ENCODE measurements at places on chromosomes 12 and 14. TPM values are rescaled to one million over a fixed set of nuclear protein-coding genes. Genes with fewer than 3 reads are reported as not detected.

GRCh38 chr14:56807386-56808109 lies 2.7 kb downstream of the OTX2 start:
- no peak for DNase-seq

- peak; percentile 99 for DNase-seq
Measured at GRCh38 chr14:58749066-58749669, 111.4 kb downstream of the DACT1 start.

- no peak for DNase-seq
Measured at GRCh38 chr12:66176105-66176900, 6.5 kb upstream of the TMBIM4 start.

- peak; percentile 90 for DNase-seq
Measured at GRCh38 chr14:61462566-61463193, 141.3 kb downstream of the PRKCH start.

DNA sequence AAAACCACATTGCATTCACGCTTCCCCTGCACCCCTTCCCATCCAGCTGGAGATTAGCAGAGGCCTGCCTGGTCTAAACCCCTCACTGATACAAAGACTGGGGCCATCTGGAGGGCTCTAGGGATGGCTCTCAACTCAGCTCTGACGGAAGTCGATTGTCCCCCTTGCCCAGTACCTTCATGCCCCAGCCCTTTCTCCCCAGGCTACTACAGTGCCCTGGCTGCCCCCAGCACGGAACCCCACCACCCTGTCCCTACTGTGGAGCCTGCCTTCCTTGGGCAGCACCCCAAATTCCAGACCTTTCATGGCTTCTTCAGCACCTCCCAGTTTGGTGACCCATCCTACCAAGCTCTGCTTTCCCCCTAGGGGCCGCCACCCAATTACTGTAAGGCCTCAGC lies 25.6 kb downstream of the ZFP36L1 start:
- DNase-seq = no peak

GRCh38 chr14:84336433-84336832 lies 1193.5 kb upstream of the FLRT2 start:
- DNase-seq = no peak

DNA sequence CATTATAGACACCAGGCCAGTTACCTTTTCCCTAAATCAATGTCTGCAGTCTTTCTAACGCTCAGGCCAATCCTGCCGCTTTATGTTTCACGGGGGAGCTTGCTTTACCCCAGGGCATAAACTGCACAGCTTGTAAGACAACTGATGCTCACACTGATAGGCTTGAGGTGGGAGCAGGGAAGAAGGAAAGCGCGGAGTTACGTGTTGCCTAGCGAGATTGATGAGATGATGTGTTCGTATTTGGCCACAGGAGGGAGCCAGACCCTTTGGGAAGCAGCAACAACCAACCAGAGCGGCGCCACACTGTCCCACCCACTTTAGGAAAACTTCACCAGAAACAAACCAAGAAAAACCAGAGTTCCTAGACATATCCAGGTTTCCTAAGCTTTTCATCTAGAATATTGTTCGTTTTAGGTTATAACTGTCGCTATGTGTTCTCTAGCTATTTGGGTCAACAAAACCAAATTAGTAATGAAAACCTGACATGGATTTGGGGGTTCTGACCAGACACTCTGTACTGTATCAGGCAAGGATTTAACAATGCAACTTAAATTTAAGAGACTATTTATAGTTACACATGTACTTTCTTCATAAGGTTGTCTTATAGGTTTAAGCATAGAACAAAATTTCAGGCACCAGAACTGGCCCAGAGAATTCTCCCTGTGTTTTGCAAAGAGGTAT lies 2.4 kb downstream of the IL26 start:
- peak; percentile 81 for DNase-seq

DNA sequence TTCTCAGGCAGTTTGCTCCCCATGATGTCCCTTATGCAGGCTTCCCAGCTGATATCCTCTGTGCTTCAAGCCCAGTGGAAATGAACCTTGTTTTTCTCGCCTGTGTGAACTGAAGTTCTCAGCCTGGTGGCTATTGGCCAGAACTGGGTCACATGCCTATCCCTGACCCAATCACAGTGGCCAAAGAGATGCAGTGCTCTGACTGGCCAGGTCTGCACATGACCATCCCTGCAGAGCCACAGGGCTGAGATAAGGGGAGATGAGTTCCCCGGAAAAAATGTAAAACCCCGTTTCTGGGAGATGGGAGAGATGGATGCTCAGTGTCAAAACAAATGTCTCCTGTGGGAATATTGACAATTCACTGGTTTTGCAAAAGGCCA lies 34.7 kb upstream of the FZD10 start:
- DNase-seq = no peak

GRCh38 chr12:103956509-103957027 lies 9.1 kb upstream of the TDG start:
- DNase-seq = no peak

- peak; percentile 45 for DNase-seq
Measured at GRCh38 chr12:55974308-55974730, 441 bp downstream of the RAB5B start.

- no peak for DNase-seq
Measured at GRCh38 chr14:103009559-103009958, 47.8 kb downstream of the CDC42BPB start.

DNA sequence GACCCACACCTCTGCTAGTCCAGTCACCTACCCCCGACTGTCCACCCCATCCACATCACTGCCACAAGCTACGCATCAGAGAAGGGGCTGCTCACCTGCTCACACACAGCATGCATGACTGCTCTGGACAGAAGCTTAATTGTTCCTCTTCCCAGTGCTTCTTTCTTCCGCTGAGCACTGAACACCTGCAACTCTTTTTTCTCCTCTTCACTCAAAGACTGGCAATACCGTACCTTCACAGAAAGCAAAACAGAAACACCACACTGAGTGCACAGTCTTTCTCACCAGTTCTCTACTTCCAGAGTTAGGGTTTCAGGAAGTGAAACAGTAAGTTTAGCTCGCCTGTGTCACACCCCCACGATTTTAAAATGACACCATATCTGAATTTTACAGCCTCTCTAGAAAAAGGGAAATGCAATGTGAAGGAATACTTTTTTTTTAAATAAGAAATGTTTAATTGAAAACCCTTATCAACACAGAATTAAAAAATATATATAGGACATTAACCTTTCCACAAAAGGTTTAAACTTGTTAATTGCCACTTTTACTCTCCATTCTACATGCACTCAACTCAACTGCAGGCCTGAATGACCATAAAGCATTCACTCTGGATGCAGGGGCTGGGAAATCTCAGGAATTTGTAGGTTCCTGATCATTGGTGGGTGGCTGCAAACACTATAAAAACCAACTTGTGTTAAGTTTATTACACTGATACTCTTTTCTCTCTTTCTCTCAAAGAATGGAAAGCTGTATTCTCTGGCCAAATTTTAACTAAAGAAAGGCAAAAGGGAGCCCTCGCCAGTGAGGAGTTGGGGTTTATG lies 120.0 kb downstream of the PRICKLE1 start:
- no peak for DNase-seq

GRCh38 chr12:97167598-97167997 lies 260.5 kb downstream of the NEDD1 start:
- DNase-seq = peak; percentile 90

DNA sequence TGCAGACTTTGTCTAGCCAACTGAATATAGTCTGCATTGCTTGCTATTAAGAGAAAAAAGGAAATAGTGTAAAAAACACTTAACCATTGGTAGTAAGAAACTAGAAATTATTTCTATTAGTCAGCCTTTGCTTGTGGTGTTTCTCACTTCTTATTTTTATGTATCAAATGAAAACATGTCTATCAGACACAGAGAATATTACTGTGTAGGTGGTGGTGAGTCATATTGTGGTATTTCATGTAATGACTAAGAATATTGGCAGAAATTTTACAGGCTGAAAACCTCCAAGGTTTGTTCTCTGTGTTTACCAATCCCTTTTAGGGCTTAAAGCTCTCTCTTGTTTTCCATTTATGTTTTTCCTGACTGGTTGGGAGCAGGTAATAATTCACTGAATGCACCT lies 87.2 kb downstream of the DAAM1 start:
- DNase-seq = peak; percentile 94

GRCh38 chr12:62787611-62788010 lies 147.3 kb downstream of the PPM1H start:
- DNase-seq = no peak

- no peak for DNase-seq
Measured at GRCh38 chr14:69674546-69675244, 63.3 kb downstream of the SUSD6 start.

DNA sequence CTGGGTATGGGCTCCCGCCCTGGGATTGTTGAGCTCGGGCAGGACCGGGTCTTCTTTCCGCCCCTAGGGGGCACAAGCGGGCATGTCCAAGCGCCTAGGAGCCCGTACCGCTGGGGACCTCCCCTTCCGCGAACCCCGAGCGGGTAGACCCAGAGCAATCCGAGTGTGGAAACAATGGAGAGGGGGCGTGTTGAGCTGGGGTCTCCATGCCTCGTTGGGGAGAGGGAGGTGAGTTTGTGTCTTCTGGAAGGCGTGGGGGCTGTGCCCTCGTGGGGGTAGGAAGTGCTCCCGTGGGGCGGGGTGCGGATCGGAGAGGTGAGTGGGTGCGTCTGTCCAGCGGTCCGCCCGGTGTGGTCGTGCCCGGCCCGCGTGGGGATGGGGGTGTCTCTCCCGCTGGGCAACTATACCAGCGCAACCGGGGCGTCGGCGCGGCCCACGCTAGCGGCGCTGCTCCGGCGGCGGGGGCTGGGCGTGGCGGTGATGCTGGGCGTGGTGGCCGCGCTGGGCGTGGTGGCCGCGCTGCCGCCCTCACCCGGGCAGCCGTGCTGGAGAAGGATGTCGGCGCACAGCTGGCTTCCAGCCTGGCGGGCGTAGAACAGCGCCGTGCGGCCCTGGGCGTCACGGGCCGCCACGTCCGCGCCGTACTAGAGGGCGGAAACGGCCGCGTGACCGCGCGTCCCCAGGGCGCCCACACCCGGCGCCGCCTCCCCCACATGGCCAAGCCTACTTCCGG lies 12.2 kb downstream of the AGAP2 start:
- peak; percentile 83 for DNase-seq

GRCh38 chr12:105600911-105601545 lies 270.5 kb downstream of the C12orf75 start:
- peak; percentile 13 for DNase-seq

DNA sequence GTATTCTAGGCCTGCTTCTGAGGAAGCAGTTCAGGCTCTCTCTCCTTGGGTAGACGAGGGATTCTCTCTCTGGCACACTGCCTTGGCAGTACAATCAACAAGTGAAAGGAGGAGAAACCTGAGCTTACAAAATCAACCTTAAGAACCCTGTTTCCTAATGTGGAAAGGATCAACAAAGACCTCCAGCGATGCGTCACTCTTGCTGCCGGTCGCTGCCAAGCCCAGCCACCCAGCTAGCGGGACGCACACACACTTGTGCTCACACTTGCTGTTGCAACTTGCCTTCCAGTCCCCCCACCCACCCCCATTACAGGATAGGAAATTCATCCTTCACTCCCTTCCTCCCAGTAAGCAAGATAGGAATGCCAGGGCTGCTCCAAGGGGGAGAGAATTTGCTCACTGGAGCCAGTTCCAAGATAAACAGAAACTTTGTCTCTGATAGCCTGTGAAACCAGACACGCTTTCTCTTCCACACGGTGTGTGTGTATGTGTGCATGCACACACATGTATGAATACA lies 144.3 kb downstream of the BCL11B start:
- DNase-seq = no peak

GRCh38 chr14:98167705-98168104 lies 1104.3 kb downstream of the BCL11B start:
- DNase-seq = no peak

DNA sequence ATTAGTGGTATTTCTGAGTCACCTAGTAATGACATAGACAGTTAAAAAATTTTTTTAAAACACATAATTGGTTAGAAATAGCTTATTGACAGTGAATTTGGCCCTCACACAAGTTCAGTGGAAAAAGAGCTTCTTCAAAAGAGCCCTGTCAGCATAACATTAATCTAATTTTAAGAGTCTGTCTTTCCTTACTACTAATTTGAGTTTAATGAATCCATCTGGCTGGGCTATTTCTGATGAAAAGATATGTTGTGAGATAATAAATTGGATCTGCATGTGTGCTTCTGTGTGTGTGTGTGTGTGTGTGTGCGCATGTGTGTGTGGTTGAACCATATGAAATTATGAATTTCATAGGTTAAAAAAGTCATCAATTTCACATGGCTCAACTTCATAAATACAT lies 1045.2 kb downstream of the FLRT2 start:
- peak; percentile 16 for DNase-seq

- DNase-seq = peak; percentile 64
Measured at GRCh38 chr12:31507966-31508365, 83.0 kb downstream of the DENND5B start.

GRCh38 chr12:47848853-47849252 lies 29.1 kb upstream of the HDAC7 start:
- DNase-seq = no peak

The RERG gene
- 0.26 TPM for total RNA-seq

The OTUB2 gene
- 1.5 TPM for total RNA-seq

The CLEC9A gene
- total RNA-seq = not detected

The LTB4R gene
- total RNA-seq = 1.0 TPM

The PPP4R4 gene
- 0.51 TPM for total RNA-seq

The NDRG2 gene
- total RNA-seq = 0.50 TPM

The SNRNP35 gene
- total RNA-seq = 20.8 TPM

The B3GNT4 gene
- 0.33 TPM for total RNA-seq

The SYCP3 gene
- 0.26 TPM for total RNA-seq

The SIX1 gene
- 1.8 TPM for total RNA-seq

The IKZF4 gene
- 2.0 TPM for total RNA-seq

The PYGL gene
- 58.6 TPM for total RNA-seq

Measured in fibroblast of lung (primary cell).